ENCODE measurements at places on chromosomes 1 and 21. TPM values are rescaled to one million over a fixed set of nuclear protein-coding genes. Genes with fewer than 3 reads are reported as not detected.

The CCNL2 gene
- total RNA-seq, result 196 TPM

The AMPD1 gene
- total RNA-seq, result not detected

The CDC42BPA gene
- 50.8 TPM for total RNA-seq

The GUCA2B gene
- total RNA-seq, result not detected

The SNRPE gene
- 323 TPM for total RNA-seq

The NFYC gene
- 52.8 TPM for total RNA-seq

The TEDDM1 gene
- total RNA-seq, result not detected

All from SJCRH30 (cell line).